Stimulated activated naive B cell treated with anti-CD40 and anti-IgM and Interleukin-4, amounts not matched to agents 10 μg/mL and 1 μg/mL and 100 μg/mL, for 72 hours (primary cell): ENCODE measurements at places on chromosomes 4 and X.

DNA sequence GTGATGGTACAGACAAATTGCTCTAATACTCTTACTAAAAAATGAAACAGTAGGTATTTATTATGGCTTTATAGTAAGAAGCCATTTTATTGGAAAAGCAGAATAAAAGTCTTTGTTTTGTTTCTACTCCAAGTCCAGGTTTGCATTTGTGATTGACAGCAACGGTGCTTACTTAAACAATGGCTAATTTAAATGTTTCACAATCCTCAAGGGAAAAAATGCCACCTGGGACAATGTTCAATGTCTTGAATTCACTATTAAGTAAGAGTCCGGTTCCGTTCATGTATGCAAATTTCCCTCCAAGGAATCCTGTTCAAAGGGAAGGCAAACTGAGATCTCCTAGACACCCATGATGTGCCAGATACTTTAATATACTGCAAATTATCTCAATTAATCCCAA lies 123.6 kb downstream of the RBM47 start:
- no peak overlapping the region for H3K4me3 ChIP-seq
- H3K36me3 ChIP-seq, result no peaks in the 10 kb centered on the region
- H3K4me1 ChIP-seq, result peaks cover 8% of the 10 kb centered on the region
- no peak overlapping the region for H3K27ac ChIP-seq

DNA sequence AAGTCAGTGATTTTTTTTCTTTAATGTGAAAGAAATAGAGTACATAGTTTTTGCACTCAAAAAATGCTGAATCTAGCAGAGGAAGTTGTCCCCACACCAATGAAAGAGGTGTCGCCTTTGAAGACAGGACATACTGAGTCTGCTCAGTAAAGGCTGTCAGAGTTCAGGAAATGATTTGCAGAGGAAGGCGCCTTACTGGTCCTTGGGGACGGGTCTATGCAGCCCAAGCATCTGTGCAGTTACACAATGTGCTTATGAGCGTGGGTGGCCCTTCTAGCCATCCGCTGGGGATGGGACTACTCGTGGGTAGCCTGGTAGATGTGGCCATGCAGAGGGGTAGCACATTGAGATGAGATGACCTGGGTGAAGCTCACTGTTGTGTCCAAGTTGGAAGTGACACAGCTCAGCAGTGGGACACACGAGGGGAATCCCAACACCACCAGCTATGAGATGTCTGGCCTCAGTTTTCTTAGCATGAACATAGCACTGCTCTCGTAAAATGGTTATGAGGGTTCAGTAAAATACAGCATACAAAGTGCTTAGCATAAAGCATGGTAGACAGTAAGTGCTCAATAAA lies 116.5 kb upstream of the RBPJ start:
- peaks cover 29% of the 10 kb centered on the region for H3K27me3 ChIP-seq
- no peak for DNase-seq
- H3K4me1 ChIP-seq, result no peaks in the 10 kb centered on the region
- no peak overlapping the region for H3K27ac ChIP-seq
- H3K4me3 ChIP-seq, result no peak overlapping the region
- no peaks in the 10 kb centered on the region for H3K36me3 ChIP-seq

DNA sequence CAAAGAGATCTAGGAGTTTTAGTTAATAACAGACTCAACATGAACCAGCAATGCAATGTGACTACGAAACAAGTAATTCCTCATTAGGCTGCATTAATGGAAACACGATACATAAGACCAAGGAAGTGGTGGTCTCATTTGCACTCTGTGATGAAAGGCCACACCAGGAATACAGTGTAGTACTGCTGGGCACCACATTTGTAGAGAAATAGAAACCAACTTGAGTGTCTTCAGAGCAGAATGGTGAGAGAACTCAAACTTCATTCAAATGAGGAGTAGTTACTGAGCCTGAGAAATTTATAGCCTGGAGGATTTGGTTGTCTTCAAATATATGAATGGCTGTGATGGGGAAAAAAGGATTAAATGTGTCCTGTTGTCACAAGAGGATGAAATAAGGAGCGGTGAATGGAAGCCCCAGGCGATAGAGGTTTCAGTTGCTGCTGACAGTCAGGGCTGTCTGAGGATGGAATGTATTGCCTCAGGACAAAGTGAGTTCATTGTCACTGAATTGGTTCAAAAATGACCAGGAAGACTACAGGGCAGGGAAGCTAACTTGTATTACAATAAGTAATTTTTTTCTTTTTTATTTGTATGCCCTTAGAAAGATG lies 50.9 kb downstream of the NFKB1 start:
- H3K4me1 ChIP-seq, result peaks cover 38% of the 10 kb centered on the region

- no peak for DNase-seq
- H3K27ac ChIP-seq, result no peak overlapping the region
- peaks cover 15% of the 10 kb centered on the region for H3K4me1 ChIP-seq
Measured at GRCh38 chr4:1154523-1155182, 17.7 kb downstream of the SPON2 start.

GRCh38 chr4:182518421-182518820 lies 275.2 kb downstream of the TENM3 start:
- no peaks in the 10 kb centered on the region for H3K36me3 ChIP-seq
- H3K27me3 ChIP-seq, result peaks cover 4% of the 10 kb centered on the region
- no peaks in the 10 kb centered on the region for H3K4me1 ChIP-seq
- H3K27ac ChIP-seq, result no peak overlapping the region
- DNase-seq, result no peak
